ENCODE measurements at places on chromosomes 1 and 21.

GRCh38 chr1:157183870-157184269 lies 45.7 kb upstream of the ETV3 start:
- DNase-seq = no peak

- no peak for DNase-seq
These were observed 3.1 kb upstream of the BCL10 start for GRCh38 chr1:85279458-85280080.

DNA sequence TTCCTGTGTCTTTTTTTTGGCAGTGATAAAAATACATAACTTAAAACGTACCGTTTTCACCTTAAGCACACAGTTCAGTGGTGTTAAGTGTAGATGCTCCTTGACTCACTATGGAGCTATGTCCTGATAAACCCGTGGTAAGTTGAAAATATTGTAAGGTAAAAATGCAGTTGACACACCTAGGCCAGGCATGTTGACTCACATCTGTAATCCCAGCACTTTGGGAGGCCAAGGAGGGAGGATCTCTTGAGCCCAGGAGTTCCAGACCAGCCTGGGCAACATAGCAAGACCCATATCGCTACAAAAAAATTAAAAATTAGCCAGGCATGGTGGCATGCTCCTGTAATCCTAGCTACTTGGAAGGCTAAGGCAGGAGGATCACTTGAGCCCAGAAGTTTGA lies 73.6 kb upstream of the COG2 start:
- no peak for DNase-seq

- DNase-seq = peak; percentile 36
These were observed 10.3 kb downstream of the ALX3 start for GRCh38 chr1:110060034-110060661.

- no peak for DNase-seq
These were observed 11.3 kb upstream of the LRRC8D start for GRCh38 chr1:89809556-89809955.

DNA sequence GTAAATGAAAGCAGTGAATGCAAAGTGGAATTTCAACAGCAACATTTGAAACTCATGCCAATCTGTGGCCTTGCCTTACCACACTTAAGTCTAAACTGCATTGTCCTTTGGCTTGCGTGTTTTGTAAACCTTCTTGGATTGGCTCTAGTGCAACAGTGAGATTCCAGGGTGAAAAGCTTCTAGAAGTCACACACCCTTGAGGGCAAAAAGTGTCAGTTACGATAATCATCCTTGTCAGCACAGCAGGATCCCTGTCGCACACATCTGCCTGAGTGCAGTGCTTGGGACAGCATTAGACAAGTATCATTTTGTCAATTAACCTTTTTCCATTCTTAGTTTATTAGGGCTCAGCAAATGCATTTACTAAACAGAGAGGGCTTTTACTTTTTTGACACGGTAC lies 243.4 kb upstream of the PTBP2 start:
- no peak for DNase-seq

- DNase-seq = no peak
These were observed 24.6 kb upstream of the KIF1B start for GRCh38 chr1:10185759-10186158.

GRCh38 chr21:42179316-42179715 lies 39.6 kb upstream of the ABCG1 start:
- DNase-seq = no peak

DNA sequence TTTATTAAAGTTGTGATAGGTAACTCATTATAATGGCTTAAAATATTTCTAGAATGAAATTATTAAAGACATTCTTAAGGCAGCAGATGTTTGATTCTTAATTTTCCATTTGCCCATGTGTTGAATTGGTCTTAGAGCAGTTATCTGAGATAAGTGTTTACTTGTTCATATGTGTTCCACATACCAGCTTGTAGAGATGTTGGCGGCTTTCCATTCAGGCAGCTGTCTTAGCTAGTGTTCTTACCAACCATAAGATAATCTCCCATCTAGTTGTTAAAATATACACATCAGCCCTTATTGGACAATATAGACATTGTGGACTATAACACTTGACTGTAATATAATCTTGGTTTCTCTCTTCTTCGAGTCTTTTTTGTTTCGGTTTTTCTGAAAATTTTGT lies 1372.9 kb upstream of the ADGRL2 start:
- DNase-seq = no peak

DNA sequence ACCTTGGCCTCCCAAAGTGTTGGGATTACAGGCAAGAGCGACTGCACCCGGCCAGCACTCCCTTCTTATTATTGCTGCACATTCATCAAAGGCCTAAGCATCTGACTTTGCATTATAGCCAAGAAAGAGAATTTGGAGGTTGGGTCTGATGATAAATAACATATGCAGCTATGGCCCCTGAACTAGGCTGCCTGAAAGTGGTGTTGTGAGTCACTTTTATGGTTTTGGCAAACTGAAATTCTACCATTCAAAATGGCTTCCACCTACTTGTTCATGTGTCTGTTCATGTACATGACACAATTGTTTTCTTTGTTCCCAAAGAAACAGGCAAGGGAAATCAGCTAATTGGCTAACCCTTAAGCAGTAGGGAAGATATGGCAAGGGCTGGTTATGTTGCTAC lies 25.0 kb upstream of the UAP1 start:
- no peak for DNase-seq

DNA sequence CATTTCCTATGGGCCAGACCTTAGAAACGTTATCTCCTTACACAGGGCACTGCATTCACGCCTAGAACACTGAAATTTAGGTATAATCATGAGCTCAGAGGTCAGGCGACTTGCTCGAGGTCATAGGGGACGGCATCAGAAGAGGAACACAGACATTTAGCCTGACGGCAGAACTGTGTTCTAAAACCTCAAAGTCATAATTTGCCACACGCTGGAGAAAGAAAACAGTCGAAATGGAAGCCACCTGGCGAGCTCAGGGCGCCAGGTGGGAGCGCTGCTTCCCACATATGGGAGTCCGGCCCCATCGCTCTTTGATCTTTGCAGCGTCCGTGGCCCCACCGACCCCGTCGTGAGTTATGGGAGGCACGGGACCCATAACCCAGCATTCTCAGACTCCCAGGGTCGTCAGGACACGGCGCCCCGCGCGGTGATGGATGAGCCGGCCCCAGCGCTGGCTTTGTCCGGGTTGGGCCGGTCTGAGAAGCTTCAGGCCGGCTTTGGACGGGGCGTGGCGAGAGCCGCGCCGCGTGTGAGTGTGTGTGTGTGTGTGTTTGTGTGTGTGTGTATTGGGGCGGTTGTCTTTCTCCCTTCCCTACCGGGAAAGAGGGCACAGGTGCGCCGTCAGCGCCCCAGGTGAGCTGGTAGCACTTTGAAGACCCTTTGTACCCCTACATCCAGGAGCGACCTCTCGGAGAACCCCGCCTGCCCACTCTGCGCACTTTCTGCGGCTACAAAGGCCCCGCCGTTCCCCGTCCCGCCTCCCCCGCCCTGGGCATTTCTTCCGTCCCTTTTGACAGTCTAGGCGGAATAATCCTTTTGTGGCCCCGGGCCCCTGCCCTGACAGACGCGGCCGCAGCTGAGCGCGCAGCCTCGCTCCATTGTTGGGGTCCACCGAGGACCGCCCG lies 861 bp upstream of the DRAXIN start:
- DNase-seq = no peak

DNA sequence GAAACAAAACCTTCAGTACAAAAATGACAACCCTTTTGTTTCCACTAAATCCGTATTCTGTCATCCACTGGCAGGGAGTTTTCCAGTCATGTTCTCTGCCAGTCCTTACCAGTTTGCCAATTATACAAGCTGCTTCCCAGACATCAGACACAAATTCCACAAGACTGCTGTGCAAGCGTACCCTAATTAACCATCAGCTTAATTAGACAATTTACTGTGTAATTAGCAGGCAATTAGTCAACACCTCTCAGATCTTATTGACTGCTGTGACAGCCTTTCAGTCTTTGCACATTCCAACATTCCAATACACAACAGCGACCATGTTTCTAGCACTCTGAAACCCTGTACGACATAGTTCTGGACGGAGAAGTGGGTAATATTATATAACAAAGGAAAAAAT lies 420.1 kb downstream of the DPYD start:
- no peak for DNase-seq

- DNase-seq = no peak
These were observed 120.6 kb downstream of the KCNJ15 start for GRCh38 chr21:38377165-38378088.

DNA sequence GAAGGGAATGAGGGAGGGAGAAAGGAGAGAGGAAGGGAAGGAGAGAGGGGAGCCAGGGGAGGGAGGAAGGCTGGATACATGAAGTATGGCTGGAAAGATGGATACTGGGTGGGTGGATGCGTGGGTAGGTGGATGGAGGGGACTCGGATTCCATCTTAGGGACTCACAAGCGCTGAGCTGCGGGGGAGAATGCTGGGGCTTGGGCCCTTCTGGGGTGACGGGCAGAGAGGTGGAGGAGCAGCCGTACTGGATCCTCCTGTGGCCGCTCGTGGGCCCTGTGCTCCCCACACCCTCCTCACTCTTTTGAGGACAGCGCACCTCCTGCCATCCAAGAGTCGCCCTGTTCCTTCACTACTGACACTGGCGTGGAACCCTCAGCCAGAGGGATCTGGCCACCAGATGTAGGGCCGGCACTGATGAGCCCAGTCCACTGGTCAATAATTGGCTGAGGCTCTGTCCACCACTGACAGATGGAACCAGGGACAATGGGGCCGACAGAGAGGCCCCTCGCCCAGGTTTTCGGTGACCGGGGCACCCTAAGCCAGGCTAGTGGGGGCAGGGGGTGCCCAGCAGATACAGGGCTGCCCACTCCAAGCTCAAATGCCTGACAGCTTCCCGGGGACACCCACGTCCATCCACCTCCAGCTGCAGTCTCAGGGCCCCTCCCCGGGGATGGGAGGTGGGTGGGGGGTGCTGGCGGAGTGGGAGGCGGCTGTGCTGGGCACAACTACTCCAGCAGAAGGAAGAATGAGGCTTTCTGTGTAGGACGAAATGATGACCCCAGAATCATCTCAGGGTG lies 4.4 kb upstream of the ACTRT2 start:
- DNase-seq = no peak

GRCh38 chr1:108557296-108557695 lies 2.6 kb upstream of the EEIG2 start:
- no peak for DNase-seq

GRCh38 chr21:42782723-42783242 lies 96.6 kb downstream of the WDR4 start:
- no peak for DNase-seq

DNA sequence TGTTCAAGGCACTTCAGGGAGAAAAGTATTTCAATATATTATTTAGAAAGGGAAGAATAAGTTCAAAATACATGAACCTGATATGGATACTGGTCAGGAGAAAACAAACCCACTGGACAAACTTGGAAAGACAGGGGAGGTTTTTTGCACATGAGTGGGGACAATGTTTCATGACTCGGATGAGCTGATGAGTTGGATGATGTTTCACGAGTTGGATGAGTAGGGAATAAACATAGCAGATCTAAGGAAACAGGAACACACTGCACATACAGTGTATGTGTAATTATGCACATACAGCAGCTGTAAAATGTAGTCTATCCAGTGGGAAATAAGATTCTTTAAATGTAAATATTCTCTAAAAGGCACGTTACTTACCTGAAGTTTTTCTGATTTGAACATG lies 682.9 kb upstream of the ADAMTS5 start:
- no peak for DNase-seq
